Common myeloid progenitor, CD34-positive (primary cell): ENCODE measurements at places on chromosomes 5 and 9.

GRCh38 chr5:54243483-54244080 lies 66.8 kb downstream of the ARL15 start:
- DNase-seq: peak; percentile 58

DNA sequence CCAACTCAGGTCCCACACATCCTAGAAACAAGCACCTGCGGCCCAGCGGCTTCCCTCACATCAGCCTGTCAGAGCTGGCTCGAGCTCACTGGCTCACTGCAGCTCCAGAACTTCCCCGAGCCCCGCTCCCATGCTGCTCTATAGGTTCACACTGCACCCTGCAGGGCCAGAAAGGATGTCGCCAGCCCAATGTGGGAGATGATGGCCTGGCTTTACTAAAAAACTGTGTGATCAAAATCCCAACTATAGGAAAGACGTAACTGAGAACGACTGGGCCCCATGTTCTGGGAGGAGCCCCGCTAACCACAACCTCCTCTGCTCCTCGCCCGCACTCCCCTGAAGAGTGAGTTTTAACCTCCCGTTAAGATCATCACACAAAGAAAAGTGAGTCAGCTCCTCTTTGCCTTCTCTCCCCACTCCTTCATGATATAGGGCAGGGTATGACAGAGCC lies 4.6 kb downstream of the SURF4 start:
- peak; percentile 43 for DNase-seq

- DNase-seq: peak; percentile 61
Measured at GRCh38 chr5:158819095-158819494, 280.6 kb downstream of the EBF1 start.

DNA sequence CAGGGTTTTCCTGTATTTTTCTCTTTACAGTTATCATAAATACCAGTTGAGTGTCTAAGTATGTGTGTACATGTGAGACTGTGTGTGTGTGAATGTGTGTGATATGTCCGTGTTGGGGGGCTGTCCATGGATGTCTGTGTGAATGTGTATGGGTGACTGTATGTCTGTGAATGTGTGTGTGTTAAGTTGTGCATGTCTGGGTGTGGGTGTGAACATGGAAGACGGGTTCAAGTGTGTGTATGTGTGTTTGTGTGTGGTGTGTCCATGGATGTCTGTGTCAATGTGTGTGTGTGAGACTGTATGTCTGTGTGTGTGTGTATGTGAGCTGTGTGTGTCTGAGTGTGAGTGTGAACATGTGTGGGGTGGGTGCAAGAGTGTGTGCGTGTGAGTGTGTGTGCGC lies 55.0 kb downstream of the VAV2 start:
- no peak for DNase-seq

- DNase-seq: no peak
Measured at GRCh38 chr9:115004545-115004944, 74.2 kb upstream of the TNFSF8 start.

- no peak for DNase-seq
Measured at GRCh38 chr9:118529624-118530214, 825.5 kb downstream of the TLR4 start.

- no peak for DNase-seq
Measured at GRCh38 chr5:6353602-6354302, 24.6 kb downstream of the MED10 start.

- DNase-seq: no peak
Measured at GRCh38 chr9:113222482-113222841, 1.1 kb downstream of the SLC31A1 start.

DNA sequence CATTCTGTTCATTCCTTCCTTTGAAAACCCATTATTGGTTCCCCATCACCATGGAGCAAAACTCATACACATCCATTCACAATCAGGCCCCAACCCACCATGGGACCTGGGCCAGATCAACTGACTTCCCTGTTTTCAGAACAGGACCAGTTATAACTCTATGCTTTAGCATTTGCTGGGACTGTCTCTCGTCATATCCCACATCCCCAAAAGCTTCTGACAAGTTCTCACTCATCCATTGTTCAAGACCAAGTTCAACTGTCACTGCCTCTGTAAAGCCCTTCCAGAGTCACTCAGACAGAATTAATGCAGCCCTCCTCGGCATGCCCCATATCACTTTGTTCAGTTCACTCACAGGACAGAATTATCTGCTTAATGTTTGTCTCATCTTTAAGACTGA lies 4.0 kb downstream of the FAM169A start:
- no peak for DNase-seq

DNA sequence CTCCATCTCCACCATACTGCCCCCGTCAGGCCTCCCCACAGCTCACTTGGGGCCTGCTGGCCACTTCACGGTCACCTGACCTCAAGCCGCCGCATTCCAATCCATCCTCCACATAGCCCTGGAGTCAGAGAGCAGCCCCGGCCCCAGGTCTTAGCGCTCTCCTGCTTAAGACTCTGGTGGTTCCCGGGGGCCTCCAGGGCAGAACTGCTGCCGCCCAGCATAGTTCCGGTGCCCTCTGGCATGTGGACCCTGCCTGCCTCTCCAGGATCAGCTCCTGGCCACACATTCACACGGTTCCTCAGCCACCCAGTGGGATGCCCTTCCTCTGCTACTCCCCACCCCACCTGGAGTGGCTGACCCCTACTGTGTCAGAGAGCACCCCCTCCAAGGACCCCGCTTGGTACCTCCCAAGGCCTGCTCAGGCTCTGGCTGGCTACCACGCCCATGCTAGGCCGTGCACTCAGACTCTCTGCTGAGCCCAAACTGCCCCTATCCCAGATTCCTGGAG lies 8.7 kb downstream of the PHYKPL start:
- DNase-seq: no peak

- peak; percentile 1 for DNase-seq
Measured at GRCh38 chr5:157050050-157050449, 8.9 kb downstream of the HAVCR1 start.

- no peak for DNase-seq
Measured at GRCh38 chr5:10106285-10106684, 143.4 kb downstream of the ATPSCKMT start.

GRCh38 chr9:123871781-123872180 lies 58.1 kb downstream of the DENND1A start:
- no peak for DNase-seq

GRCh38 chr5:87347272-87347671 lies 65.5 kb downstream of the CCNH start:
- DNase-seq: no peak

DNA sequence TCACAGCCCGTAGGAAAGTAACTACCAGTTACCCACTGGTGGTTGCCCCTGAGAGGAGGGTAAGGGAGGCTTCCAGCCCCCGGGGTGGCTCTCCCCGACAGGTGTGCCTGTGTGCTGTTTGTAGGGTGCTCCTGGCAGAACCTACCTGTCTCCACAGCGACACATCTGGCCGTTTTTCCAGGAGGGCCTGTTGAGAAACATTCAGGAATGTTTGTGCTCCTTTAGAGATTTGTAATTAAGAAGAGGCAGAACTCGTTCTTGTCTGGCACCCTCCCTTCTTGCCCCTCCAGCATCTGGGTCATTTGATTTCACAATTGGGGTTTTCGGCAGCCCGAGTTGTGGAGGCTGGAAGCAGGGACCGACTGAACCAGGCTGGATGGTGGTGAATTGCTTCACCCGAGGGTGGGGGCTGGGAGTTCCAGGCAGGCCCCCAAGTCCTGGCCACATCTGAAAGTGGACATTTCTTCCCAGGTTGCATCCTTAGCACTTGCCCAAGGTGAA lies 74.2 kb downstream of the WWC1 start:
- no peak for DNase-seq

DNA sequence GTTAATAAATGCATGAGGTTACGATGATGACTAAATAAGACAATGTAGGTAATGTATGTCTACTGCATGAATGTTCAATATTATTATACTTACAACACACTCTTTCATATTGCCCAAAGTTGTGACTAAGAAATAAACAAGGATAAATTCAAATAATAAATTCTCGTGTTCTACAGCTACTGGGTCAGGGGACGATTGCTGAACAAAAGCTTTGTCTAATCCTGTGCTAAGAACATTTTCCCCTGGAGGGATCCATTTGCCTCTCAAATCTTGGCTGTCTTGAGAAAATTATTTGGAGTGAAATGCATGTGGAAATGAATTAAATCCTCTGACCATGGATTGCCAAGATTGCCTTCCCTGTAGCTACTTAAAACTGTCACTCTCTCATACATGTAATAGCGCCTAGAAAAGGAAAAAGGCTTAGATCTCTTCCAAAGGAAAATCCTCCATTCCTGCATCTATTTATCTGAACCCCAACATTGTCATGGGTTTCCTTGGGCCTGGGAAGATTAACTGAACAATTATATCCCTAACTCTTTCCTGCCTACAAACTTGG lies 893.8 kb upstream of the ACO1 start:
- DNase-seq: no peak

DNA sequence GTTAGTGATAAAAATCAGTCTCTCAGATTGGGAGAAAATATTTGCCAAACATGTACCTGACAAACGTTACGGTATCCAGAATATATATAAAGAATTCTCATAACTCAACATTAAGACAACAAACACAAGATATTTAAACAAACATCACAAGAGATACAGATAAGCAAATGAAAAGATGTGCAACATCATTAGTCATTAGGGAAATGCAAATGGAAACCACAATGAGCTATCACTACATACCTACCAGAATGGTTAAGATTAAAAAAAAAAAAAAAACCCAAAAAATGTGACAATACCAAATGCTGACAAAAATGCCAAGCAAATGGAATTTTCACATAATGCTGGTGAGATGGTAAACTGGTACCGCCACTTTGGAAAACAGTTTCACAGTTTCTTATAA lies 15.4 kb downstream of the CERT1 start:
- DNase-seq: no peak

GRCh38 chr5:173001229-173001841 lies 17.8 kb downstream of the ATP6V0E1 start:
- peak; percentile 24 for DNase-seq

GRCh38 chr5:159917994-159918393 lies 1.7 kb downstream of the ADRA1B start:
- no peak for DNase-seq

- DNase-seq: no peak
Measured at GRCh38 chr9:98021306-98022040, 35.1 kb upstream of the NANS start.

DNA sequence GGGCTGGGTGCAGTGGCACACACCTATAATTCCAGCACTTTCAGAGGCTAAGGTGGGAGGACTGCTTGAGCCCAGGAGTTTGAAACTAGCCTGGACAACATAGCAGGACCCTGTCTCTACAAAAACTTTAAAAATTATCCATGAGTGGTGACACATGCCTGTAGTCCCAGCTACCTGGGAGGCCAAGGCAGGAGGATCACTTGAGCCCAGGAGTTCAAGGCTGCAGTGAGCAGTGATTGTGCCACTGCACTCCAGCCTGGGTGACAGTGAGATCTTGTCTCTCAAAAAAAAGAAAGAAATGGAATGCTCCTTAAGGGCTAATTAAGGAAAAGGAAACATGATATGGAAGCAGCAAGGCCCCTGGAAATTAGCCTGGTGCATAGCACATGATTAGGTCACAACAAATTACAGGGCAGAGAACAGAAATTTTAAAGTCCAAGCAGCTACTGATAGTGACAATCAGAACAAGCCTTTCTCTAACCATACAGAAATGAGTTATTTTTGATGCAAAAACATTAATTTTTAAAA lies 19.5 kb downstream of the ANKH start:
- DNase-seq: no peak

- DNase-seq: no peak
Measured at GRCh38 chr5:93330506-93330905, 250.5 kb downstream of the NR2F1-AS1 start.

GRCh38 chr5:170540271-170540670 lies 36.5 kb downstream of the KCNIP1 start:
- DNase-seq: no peak

- no peak for DNase-seq
Measured at GRCh38 chr5:142320851-142321560, 3.8 kb downstream of the SPRY4 start.

DNA sequence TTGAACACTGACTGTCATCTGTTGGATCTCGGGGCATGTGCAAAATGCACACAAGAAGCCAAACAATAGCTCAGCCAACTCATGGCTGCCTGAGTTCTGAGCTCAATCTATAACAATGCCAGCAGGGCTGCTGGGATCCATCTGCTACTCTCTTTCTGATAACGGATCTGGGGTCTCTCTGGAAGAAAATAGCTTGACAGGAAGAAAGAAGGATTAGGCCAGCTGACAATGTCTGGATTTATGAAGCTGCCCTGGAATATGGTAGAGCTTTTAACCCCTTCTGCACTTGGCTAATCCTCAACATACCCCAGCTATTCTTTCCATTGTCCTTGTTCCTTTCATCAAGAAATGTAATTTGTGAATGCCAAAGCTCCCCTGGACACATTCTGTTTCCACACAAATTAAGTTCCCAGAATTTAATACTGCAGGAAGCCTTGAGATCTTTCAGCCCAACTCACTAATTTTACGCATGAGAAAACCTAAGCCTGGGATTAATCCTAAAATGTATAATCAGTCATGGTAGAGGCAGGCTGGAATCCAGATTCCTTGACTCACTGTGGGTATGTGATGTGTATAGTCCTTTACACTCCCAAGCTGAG lies 62.7 kb upstream of the PCA3 start:
- DNase-seq: no peak

GRCh38 chr5:67903121-67903520 lies 312.4 kb upstream of the PIK3R1 start:
- no peak for DNase-seq

DNA sequence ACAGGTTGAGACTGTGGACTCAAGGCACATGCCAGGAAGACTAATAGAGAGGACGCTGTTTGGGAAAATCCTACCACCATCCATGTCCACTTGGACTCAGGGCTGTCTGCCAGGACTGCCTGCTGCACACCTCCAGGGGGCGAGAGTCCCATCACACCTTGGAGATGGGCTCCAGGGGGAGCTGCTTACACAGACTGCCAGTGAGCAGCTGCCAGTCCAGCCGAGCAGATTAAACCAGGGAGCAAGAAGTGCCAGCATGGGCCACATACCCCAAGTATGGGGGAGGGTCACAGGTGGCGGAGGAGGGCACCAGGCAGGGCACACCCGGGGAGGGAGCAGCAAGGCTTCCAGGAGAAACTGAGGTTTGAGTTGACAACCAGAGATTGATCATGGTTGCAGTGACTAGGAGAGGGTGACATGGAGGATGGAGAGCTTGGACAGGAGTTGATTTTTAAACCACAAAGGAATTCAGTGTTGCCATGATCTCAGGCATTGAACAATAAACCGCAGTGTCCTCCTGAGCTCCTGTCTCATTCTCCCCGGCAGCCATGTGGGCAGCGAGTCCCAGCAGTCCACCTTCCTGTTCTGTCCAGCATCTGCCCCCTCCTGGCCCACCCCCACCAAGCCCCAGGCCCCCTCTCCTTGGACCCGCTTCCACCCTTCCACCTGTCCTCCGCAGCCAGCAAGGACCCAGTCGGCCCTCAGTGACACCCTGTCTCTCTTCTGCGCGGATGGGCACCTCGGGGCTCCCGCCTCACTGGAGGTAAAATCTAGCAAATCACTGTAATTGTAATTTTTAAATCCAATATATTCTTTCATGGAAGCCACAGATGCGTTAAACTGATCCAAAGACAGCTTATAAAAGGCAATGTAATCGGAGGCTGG lies 3.1 kb upstream of the VAV2 start:
- no peak for DNase-seq

DNA sequence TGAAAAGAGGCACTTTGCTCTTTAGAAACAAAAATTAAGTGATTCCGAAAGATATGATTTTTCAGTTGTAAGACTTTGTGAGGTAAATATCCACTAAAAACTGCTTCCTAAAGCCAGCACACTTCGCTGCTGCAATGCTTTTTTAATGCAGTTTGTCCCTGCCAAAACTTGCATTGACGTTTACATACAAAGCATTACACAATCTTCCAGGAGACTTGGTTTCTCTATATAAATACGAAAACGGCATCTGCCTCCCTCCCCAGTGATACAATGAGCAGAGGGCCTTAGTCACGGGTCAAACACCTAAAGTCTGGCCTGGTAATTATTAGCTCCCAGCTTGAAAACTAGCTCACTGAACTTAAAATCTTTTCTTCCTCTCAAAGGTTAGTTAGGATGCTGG lies 170.7 kb downstream of the TSSK1B start:
- no peak for DNase-seq
